ENCODE measurements at places on chromosomes 6 and 20.

DNA sequence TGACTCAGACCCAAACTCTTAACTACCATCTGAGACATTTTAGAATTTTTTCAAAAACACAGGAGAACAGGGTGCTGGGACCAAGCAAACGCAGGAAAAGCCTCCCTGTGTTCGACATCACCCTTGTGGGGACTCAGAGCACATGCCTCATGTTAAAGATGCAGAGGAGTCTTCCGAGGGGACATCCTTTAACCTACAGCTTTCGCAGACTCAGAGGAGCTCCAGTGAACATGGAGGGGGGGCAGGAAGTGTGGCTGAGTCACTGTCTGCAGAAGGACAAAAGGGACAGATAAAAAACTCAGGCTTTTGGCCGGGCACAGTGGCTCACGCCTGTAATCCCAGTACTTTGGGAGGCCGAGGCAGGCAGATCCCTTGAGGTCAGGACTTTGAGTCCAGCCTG is 15.1 kb downstream of the BMP7 start:
- DNase-seq = no peak

- no peak for DNase-seq
These were observed 80.6 kb downstream of the KCNQ5 start for GRCh38 chr6:72702421-72702820.

GRCh38 chr6:165081944-165082532 is 227.4 kb downstream of the C6orf118 start:
- DNase-seq = no peak

GRCh38 chr6:36142971-36143838 is 12.9 kb downstream of the MAPK13 start:
- DNase-seq = no peak

DNA sequence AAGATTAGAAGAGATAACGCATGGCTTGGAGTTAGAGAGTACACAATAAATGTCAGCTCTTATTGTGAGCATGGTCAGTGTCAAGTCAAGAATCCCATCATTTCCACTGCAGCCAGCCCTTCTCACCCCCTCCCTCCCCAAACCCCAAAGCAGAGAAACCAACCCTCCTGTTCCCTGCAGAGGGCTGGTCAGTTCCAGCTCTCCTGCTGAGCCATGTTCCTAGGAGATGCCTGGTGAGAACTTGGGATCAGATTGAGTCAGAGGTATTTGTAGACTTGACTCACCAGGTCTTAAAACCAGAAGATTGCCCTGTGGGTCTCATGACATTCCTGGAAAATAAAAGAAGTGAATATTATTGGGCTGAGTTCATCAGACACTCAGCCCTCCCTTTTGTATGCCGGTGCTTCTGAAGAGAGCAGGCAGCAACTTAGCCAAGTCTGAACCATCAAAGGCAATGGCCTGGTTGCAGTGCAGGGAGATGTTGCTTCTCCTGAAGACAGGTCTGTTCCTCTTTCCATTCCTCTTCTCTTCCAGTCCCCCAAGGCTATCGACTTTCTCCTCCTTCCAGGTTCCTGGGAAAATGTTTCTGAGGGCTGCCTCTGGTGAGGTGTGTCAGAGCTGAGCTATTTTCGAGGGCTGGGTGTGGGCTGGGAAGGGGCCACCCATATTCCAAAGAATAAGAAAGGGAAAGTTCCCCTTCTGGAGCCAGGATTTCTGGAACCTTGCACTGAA is 278.2 kb upstream of the SUPT3H start:
- DNase-seq = no peak

- no peak for DNase-seq
These were observed 26.6 kb upstream of the TULP4 start for GRCh38 chr6:158285656-158286021.

GRCh38 chr6:43334466-43335095 is 26.0 kb upstream of the CRIP3 start:
- no peak for DNase-seq

- no peak for DNase-seq
These were observed 13.7 kb downstream of the PHF3 start for GRCh38 chr6:63649269-63649668.

GRCh38 chr20:36497856-36498255 is 43.5 kb upstream of the MYL9 start:
- DNase-seq = no peak

GRCh38 chr6:21024616-21025015 is 490.4 kb downstream of the CDKAL1 start:
- no peak for DNase-seq

- DNase-seq = no peak
These were observed 60.2 kb downstream of the RBM38 start for GRCh38 chr20:57451431-57451794.

GRCh38 chr6:33276581-33276863 is 401 bp upstream of the B3GALT4 start:
- DNase-seq = no peak

DNA sequence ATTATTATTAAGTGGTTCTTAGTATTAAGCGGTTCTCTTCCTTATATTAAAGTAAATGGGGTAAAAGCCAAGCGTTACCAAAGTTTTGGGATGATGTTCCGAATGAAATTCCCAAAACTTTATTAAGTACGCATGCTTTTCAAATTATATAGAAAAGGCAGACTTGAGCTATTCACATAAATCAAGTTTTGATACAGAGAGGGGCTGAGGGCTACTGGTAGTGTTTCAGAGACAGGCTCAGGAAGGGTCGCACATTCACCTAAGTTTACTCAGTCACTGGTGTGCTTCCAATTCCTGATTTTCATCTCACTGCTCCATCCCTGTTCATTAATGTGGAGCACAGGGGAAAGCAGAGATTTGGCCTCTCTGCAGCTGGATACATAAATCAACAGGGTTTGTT is 652.2 kb downstream of the QKI start:
- no peak for DNase-seq

- DNase-seq = no peak
These were observed 156.9 kb upstream of the BEND3 start for GRCh38 chr6:107272246-107272645.

DNA sequence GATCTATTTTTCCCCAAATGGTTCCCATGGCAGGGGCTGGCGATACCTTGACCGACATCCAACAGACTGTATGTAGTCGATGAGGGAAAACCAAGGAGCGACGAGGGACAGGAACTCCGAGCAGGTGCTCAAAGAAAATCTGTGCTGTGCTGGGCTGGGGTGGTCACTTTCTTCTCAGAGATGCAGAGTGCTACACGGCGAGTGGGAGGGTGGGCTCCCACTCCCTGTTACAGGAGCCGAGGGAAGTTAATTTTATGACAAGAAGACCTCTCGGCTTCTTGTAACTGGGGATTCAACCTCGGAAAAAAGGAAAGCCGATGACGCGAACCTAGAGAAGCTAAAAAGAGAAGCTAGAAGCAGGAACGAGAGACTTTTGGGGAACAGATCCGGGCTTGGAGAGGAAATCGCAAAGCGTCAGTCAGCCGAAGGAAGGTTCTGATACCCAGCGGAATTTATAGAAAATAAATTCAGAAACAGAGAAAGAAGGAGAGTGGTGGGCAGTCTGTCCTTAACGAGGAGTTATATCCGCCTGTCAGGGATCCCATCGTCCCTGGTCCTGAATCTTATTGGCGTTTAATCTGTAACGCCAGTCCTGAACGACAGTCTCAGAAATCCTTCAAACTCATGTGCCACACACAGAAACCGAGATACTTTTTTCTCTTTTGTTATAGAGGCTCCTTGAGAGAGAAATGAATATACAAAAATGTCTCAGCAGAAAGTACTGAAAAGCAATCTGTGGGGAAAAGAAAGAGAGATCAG is 84.6 kb upstream of the ZNF322 start:
- no peak for DNase-seq

GRCh38 chr20:23048283-23049200 is 930 bp downstream of the THBD start:
- DNase-seq = peak; percentile 24

DNA sequence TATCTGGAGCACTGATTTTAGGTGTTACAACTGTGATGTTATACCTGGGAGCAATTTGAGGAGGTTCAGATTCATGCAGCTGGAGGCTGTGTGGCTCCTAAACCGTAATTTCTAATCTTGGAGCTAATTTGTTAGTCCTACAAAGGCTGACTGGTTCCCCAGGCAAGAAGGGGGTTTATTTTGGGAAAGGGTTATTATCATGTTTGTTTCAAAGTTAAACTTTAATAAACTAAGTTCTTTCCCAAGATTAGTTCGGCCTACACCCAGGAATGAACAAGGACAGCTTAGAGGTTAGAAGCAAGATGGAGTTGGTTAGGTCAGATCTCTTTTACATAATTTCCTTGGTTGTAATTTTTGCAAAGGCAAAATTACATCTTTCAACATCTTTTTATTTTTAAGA is 135.8 kb downstream of the MYO6 start:
- DNase-seq = no peak

Measured in stimulated activated CD4-positive, alpha-beta T cell treated with anti-CD3 and anti-CD28 coated beads, Interleukin-4, amount 100 ng/mL, for 48 hours (primary cell).